ENCODE measurements at places on chromosomes 12 and 14.

DNA sequence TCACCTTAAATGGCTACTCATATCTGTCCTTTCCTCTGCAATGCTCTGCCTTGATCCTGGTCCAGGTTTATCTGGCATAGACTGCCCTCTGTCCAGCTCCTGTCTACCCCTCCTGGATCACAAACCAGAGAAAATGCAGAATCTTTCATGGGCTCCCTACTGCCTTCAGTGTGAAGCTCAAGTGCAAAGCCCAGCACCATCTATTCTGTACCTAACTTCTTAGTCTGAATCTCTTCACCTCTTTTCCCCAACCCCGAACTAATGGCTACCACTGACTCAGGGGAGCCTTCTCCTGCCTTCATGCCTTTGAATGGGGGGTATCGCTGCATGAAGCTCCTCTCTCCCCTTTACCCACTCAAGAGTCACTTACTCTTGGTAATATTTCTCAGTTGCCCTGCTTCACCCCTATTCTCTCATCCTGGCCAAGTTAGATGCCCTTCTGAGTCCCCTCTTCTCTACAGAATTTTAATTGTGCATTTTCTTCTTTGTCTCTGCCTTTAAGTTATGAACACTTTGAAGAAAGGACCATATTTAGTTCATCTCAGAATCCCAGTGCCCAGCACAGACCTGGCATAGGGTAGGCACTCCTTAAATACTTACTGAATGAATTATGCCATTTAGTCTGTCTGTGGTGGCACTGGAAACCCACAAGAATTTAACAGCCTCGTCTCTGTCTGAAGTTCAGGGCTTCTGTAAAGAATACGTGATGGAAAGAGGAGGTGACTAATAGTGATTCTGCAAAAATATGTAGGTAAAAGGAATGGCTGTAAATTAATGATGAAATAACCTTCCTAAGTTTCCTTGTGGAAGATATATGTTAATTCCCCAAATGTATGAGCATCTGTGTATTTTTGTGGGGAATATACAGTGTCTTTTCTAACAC, 191.3 kb upstream of the AMIGO2 start:
- no peak for DNase-seq

- no peak for DNase-seq
These were observed 90.4 kb upstream of the DYNC1H1 start for GRCh38 chr14:101873991-101874390.

- no peak for DNase-seq
These were observed 15.7 kb downstream of the PLEKHG7 start for GRCh38 chr12:92718483-92718990.

DNA sequence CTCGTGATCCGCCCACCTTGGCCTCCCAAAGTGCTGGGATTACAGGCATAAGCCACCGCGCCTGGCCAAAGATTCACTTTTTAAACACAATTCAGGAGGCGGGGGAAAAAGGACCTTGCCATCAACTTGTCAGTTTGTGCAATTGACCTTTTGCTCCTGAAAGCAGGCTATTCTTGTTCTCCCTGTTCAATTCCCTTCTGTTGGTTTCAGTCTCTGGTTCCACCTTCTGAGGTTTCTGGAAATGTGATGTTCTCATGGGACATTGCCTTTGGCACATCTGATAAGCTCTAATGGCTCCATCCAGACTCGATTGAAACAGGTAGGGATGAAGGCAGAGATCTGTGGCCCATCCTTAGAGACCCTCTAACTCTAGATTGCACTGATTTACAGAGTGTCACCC, 17.9 kb upstream of the CCDC85C start:
- DNase-seq, result no peak

- DNase-seq, result no peak
These were observed 87.3 kb upstream of the E2F7 start for GRCh38 chr12:77152623-77153193.

- no peak for DNase-seq
These were observed 131.0 kb upstream of the NCOR2 start for GRCh38 chr12:124698211-124698997.

- DNase-seq, result no peak
These were observed 9.6 kb downstream of the PTPRB start for GRCh38 chr12:70627677-70628076.

DNA sequence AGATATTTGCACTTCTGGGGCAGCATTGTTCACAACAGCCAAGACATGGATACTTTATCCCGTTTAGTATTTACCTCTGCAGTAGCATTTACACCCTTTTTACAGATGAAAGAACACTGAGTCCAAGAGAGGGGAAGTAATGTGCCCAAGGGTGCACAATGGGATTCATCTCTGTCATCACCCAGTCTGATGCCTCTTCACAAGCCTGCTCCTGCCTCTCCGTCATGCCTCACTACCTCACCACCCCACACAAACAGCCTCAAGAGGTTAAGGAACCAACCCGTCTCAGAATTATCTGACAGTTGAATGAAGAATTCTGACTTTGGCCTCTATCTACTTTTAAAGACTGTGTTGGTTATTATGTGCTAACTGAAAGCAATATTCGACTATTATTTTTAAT, 368.4 kb downstream of the ATP23 start:
- no peak for DNase-seq

GRCh38 chr12:56040963-56041551, 661 bp upstream of the RPS26 start:
- DNase-seq, result no peak

GRCh38 chr12:19192710-19193109, 63.2 kb downstream of the PLEKHA5 start:
- no peak for DNase-seq

- no peak for DNase-seq
These were observed 16.0 kb upstream of the DDX11 start for GRCh38 chr12:31057671-31058070.

DNA sequence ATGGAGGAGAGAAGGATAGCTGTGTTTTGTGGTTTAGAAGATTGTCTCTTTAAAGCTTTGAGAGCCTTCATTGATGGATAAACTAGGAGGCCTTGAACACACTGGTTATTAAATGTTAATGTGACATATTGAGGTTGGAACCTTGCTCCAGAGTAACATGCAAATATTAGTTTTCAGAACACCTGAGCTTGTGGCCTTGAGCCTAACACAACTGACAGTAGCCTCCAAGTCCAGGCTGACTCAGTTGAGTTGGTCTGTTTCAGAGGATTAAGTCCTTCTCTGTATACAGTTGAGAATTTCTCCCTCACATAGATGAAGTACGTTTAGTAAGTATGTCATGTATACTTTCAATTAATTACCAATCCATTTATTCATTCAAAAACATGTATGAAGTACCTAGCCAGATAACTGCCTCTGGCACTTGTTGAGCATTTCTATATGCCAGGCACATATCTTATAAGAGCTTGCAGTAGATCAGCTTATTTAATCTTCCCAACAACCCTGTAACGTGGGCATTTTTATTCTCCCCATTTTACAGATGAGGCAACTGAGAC, 63.5 kb downstream of the ELK3 start:
- no peak for DNase-seq

- no peak for DNase-seq
These were observed 81.4 kb upstream of the FERMT2 start for GRCh38 chr14:53032161-53032803.

GRCh38 chr12:66388517-66388916, 86.2 kb downstream of the HELB start:
- DNase-seq, result no peak

GRCh38 chr12:99553461-99553860, 94.1 kb upstream of the GARIN6 start:
- no peak for DNase-seq

DNA sequence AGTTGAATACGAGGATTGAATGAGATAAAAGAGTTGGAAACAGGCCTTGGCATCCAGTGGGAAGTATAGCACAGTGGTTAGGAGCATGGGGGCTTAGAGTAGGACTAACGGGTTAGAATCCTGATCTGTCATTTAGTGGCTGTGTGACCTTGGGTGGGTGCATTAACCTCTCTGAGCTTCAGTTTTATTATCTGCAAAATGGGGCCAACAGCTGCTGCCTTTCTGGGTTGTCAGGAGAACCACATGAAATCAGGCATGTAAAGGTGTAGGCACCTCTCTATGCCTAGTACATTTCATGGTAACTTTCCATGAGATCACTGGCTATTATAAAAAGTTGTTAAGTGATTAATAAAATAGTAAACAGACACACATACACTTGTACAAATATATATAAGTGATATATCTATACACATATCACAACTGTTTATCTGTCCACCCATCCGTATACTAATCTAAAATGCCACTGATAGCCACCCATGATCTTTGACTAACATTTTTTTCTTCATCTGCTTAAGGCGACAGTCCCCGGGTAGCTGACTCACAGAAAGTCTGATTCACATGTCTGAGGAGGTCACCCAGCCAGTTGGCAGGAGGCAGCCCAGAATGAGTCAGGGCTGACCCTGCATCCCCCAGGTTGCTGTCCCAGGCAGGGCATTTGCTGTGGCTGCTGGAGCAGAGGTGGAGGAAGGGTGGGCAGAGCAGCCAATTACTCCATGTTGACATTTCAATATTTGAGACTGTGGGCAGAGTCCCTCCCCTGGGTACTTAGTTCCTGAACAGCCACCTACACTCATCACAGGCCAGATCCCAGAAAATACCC, 125.6 kb upstream of the NOS1 start:
- no peak for DNase-seq

DNA sequence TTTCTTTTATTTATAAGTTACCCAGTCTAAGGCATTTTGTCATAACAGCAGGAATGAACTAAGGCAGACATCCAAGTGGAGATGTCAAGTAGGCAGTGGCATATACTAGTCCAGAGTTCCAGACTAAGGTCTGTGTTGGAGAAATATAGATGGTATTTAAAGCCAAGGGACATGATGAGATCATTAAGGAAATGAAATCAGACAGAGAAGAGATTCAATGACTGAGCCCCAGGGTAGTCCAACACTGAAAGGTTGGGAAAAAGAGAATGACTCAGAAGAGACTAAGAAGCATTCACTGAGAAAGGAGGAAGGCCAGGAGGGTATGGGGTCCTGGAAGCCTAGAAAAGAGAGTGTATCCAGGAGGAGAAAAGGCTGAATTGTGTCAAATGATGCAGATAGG, 442.2 kb upstream of the CCDC196 start:
- DNase-seq, result no peak

DNA sequence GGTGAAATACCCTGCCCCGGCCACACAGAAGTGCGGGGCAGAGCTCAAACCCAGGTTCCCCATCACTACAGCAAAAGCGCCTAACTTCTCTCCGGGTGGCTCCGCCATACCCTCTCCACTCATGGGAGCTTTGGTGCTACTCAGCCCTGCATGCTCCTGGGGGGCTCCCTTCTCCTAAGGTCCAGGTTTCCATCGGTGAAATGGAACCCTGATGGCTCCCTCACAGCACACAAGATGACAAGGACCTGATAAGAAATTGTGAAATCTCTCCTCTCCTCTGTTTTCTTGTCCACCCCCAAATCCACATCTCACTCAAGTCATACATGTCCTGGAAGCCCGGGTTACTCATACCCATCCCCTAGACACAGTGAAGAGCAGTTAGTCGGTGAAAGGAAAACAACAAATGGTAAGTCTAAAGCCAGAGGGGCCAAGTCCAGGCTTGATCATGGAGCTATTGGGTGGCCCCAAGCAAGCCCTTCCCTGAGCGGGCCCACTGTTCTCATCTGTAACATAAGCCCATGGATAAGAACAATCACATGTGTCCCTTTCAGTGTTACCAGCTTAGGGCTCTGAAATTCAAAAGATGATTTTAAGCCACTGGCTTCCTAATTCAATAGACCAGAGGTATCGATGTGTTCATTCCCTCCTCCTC, 317.5 kb downstream of the BCL11B start:
- DNase-seq, result no peak

DNA sequence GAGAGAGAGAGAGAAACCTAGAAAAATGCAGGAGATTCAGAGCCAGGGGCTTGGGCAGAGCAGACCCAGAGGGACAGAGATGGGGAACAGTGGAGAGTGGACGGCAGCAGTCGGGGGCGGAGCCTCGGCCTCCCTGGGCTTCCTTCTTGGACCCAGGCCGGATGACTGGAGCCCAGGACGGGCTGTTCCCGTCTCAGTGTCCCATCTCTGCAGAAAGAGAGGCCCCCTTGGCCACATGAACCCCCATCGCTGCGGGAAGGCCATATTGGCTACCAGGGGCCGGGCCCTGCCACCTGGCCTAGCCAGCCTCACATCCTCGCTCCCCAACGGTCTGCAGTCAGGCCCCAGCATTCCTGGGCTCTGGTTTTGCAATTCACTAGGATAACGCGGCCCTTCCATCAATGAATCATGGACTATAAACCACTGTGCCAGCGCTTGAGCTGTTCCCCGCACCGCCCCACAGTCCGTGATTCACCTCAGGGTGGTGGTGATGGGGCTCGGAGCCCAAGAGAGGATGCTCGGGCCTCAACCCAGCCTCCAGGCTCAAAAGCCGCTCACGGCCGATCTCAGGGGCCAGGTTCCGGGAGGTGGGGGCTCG, 116.5 kb downstream of the RFLNA start:
- DNase-seq, result no peak

GRCh38 chr14:69013943-69014782, 35.1 kb upstream of the ACTN1 start:
- no peak for DNase-seq

GRCh38 chr14:22607291-22607690, 9.2 kb downstream of the ABHD4 start:
- no peak for DNase-seq

- DNase-seq, result no peak
These were observed 16.0 kb upstream of the SERPINA4 start for GRCh38 chr14:94545131-94545841.

DNA sequence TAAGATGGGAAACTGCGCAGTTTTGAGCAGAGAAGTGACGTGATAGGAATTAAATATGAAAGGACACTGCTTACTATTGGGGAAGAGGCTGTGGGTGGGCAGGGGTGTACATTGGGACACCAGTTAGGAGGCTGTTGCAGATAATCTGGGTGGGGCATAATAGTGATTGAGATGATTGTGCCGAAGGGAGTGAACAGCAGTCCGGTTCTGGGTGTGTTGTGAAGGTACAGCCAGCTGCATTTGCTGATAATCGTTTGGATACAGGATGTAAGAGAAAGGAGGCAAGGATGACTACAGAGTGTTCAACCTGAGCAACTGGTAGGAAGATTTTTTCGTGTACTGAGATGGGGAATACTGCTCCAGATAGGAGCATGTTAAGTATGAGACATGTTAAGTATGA, 205.2 kb upstream of the NEDD1 start:
- no peak for DNase-seq

GRCh38 chr14:69963966-69964365, 84.8 kb downstream of the SMOC1 start:
- no peak for DNase-seq

- DNase-seq, result no peak
These were observed 565 bp downstream of the SPRYD3 start for GRCh38 chr12:53078425-53079225.

DNA sequence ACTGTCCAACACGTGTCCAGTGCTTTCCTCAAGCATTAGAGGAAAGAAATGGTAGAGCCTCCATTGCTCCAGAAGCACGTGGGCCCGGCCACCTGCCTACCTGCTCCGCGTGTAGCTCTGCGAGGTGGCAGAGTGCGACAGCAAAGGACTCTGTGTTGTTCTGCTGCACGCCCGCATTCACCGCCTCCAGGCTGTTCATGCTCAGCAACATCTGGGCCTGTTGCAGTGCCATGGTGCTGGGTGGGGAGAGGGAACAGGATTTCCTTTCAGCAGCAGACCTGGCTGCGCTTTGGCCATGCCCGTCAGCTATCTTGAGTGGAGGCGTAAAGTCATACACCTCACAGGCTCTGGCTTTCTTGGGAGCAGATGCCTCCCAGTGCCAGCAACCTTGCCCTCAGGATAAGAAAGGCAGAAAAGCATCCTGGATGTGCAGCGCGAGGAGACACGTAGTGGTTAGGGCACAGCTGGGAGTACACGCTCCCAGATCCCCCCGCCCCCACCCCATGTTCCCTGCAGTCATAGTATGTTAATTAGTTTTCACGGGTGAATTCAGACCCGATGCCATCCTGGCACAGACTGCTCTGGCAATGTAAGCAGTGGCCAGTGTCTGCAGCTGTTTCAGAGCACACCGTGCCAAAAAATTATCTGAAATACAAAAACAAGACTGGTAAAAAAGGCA, 25.1 kb downstream of the ANAPC5 start:
- DNase-seq, result no peak

Measured in stimulated activated CD4-positive, alpha-beta T cell treated with anti-CD3 and anti-CD28 coated beads, Interleukin-4, amount 100 ng/mL, for 1 hour (primary cell).